Natural killer cell (primary cell): ENCODE measurements at places on chromosomes 16 and 17.

DNA sequence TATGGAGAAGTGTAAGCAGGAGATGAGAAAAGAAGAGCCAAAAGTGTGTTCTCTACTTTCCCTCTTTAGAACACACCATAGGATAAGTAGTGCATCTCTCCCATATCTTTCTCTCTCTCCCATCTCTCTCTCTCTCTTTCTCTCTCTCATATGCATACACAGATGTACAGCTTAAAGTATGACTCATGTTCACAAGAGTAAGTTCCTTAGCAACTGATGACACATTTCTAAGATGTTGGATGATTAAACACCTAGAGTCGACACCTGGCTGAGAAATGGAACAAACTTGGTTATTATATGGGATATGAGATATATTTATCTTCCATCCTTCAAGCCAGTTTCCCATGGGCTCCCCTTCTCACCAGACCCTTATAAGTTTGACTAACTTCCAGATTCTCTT is 113.5 kb downstream of the TMEM132E start:
- DNase-seq, result no peak

DNA sequence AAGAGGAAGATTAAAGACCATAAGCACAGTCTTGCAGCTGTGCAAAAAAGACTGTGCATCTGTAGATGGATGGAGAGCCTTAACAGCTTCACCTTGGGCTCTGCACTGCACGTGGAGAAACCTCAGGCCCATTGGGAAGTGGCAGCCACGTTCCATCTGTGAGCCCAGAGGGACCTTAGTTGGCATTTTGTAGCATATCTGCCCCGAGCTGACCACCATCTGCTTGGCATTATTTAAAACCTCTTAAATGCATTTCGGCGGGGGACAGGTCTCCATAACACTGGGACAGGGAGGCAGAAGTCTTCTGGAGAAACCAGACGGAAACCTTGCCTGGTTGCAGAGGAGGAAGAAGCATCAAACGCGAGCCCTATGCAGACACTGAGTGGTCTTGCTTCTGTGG is 345.6 kb downstream of the CPPED1 start:
- no peak for DNase-seq

DNA sequence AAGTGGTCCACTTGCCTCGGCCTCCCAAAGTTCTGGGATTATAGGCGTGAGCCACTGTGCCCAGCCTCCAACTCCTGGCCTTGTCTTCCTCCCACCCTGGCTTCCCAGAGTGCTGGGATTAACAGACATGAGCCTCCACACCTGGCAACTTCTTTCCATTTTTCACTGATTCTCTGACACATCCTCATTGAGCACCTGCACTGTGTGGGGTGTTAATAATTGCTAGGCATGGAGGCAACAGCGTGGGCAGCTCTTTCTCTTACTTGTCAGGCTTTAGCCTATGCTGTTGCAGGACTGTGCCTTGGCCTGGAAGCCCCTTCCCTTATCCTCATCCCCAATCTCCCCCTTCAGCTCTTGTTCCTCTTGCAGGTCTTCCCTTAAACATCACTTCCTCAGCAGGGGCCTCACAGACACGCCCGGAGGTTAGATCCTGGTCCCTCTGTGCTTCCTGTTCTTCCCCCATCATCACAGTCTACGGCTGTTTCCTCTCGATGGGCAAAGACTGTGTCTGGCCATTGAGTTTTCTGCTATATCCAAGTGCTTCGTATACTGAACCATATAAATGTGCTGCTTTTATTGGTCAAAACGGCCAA is 7.9 kb downstream of the QPRT start:
- no peak for DNase-seq

DNA sequence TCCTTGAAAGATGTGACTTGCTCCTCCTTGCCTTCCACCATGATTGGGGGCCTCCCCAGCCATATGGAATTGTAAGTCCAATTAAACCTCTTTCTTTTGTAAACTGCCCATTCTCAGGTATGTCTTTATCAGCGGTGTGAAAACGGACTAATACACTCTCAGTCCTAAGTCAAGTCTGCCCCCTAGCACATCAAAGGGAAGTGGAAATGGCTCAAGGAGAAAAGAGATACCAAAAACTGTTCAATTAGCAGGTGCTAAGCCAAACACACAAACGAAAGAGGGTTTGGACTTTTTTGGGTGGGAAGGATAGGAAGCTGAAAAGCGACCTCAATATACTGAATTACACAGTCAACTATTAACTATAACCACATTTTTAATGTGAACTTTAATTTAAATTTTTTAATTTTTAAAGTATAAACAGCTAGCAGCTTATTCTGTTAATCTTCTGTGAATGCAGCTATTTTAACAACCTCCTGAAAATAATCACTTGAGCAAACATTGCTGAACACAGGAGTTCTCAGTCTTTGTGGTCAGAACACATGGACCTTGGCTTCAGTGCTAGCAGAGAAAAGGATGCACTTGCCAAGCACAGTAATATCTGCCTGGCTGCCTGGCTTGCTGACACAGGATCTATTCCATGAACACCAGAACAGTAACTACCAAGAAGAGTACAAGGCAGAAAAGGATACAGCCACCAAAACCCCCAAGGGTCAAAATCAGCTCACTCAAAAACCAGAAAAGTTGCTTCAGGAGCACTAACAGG is 10.9 kb downstream of the ZNF18 start:
- no peak for DNase-seq

DNA sequence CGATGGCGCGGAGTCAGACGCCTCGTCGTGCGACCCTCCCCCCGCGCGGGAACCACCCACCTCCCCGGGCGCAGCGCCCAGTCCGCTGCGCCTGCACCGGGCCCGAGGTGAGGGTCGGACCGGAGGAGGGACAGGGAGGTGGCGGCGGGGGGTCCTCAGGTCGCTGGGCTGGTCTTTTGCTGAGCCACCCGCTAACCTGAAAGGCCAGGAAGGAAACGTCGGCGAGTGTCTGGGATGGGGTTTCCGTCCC is 4.9 kb downstream of the TBX2 start:
- no peak for DNase-seq

- DNase-seq, result peak; percentile 40
These were observed 42.1 kb downstream of the IKZF3 start for GRCh38 chr17:39822051-39822451.

DNA sequence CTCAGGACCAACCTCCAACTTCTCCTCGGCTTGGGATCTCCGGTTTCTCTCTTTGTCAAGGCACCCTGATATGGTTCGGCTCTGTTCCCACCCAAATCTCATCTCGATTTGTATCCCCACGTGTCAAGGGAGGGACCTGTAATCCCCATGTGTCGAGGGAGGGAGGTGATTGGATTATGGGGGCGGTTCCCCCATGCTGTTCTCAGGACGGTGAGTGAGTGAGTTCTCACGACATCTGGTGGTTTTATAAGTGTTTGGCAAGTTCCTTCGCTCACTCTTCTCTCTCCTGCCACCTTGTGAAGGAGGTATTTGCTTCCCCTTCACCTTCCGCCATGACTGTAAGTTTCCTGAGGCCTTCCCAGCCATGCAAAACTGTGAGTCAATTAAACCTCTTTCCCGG is 117.9 kb downstream of the SEC14L1 start:
- DNase-seq, result no peak

GRCh38 chr17:9020824-9021157 is 519 bp upstream of the NTN1 start:
- no peak for DNase-seq

- no peak for DNase-seq
These were observed 64.3 kb downstream of the ZNF778 start for GRCh38 chr16:89281829-89282228.

GRCh38 chr16:67781565-67781921 is 24.8 kb downstream of the RANBP10 start:
- DNase-seq, result no peak

GRCh38 chr17:63435681-63436522 is 10.2 kb downstream of the CYB561 start:
- no peak for DNase-seq

- DNase-seq, result no peak
These were observed 5.7 kb downstream of the MMP15 start for GRCh38 chr16:58031016-58031800.
